ENCODE measurements at places on chromosomes 7 and 10.
A peak's percentile ranks its signal among the peaks of the same experiment; 100 is the strongest.

GRCh38 chr10:34303022-34303421 is 512.1 kb downstream of the PARD3 start:
- DNase-seq: no peak

- no peak for DNase-seq
Observed at GRCh38 chr10:91779011-91779605, 19.1 kb upstream of the TNKS2 start.

GRCh38 chr10:15169555-15170401 is 1.3 kb upstream of the NMT2 start:
- no peak for DNase-seq

DNA sequence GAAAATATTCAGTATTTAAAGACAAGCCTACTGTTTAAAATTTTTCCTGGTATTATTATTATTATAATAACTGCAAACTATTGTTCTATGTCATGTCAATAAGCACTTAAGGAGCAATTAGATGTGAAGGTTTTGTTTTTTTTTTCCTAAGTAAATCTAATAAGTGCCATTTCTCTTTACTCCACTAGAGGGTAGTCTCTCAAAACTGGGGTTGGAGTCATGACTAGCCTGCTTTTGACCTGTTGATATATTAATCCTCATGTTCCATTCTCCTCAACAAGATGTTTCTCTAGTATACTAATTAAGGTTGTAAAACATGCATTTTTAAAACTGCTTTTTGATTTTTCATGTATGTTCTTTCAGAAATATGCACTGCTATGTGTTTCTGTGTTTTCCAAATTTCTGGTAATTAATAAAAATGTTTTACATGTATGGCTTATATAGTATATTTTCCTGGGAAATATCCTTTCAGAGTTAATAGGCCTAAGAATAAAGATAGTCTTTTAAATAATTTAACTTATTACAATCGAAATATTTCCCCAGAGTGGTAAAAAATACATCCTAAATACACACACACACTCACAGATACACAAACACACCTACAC is 1.0 kb upstream of the LRRN3 start:
- DNase-seq: peak; percentile 33

DNA sequence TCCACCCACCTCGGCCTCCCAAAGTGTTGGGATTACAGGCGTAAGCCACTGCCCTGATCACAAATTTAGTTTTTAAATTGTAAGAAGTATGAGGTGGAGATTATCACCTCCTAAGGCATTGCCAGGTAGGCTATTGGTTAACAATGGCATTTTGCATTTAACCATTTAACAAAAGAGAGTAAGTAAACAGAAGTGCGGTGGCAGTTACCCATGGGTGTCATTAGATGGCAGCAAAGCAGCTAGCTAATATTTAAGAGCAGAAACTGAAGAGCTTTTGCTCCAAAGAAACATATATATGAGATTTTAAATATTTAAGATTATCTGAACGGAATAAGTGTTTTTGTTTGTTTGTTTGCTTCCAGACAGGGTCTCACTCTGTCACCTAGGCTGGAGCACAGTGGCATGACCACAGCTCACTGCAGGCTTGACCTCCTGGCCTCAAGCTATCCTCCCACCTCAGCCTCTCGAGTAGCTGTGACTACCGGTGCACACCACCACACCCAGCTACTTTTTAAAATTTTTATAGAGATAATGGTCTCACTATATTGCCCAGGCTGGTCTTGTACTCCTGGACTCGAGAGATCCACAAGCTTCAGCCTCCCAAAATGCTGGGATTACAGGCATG is 325.5 kb upstream of the C7orf33 start:
- peak; percentile 10 for DNase-seq

GRCh38 chr10:108872854-108873253 is 1050.5 kb downstream of the XPNPEP1 start:
- no peak for DNase-seq

GRCh38 chr7:112420236-112420861 is 29.9 kb upstream of the IFRD1 start:
- DNase-seq: no peak

- no peak for DNase-seq
Observed at GRCh38 chr7:134669388-134669787, 22.7 kb downstream of the BPGM start.

DNA sequence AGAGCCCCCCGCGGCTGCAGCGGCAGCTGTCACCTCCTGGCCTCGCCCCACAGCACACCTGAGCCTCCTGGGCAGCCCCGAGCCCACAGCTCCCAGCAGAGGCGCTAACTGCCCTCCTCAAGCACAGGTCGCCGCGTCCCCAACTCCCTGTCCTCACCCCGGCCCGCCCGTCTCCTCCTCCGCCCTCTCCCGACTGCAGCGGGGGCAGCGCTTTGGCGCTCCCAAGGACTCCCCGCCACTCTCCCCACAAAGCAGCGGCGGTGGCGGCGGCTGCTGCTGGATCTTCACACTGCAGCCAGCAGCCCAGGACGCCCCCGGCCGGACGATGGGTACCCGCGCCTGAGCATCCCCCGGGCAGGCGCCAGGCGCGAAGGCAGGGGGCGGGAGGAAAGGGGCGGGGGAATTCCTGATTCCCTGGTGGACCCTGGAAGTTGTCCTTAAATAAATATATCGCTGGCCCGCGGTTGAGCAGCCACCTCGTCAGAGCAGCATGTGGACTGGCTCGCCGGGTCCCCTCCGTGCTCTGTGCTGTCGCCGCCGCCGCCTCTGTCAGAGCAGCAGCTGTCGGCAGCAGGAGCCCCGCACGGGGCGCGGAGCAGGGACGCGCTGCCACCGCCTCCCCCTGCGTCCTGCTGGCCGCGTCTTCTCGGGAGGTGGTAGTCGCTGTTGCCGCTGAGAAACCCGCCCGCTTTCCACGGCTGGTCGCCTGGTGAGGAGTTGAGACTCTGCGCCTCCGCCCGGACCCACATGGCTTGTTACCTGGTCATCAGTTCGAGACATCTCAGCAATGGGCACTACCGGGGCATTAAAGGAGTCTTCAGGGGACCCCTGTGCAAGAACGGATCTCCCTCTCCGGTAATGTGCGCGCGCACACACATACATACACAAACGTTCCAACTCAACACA is at the start of gene ZNF804B:
Gene ZNF804B (plus strand): TSS at position 471 of the 906 bp plus-strand sequence. CDS start 277 bp downstream, at position 748.
- peak; percentile 69 for DNase-seq

GRCh38 chr10:62043421-62044021 is 142.0 kb downstream of the ARID5B start:
- DNase-seq: no peak

GRCh38 chr10:33146189-33147012 is 188.1 kb downstream of the NRP1 start:
- DNase-seq: no peak

- DNase-seq: peak; percentile 39
Observed at GRCh38 chr7:156903232-156903909, 10.4 kb upstream of the LMBR1 start.

GRCh38 chr10:132961787-132962622 is 19.6 kb upstream of the CFAP46 start:
- DNase-seq: no peak

- peak; percentile 46 for DNase-seq
Observed at GRCh38 chr7:78924581-78924980, 528.9 kb downstream of the MAGI2 start.

- DNase-seq: no peak
Observed at GRCh38 chr7:27459731-27460053, 203.0 kb downstream of the HIBADH start.

GRCh38 chr7:47830015-47830414 is 118.3 kb downstream of the PKD1L1 start:
- DNase-seq: no peak

DNA sequence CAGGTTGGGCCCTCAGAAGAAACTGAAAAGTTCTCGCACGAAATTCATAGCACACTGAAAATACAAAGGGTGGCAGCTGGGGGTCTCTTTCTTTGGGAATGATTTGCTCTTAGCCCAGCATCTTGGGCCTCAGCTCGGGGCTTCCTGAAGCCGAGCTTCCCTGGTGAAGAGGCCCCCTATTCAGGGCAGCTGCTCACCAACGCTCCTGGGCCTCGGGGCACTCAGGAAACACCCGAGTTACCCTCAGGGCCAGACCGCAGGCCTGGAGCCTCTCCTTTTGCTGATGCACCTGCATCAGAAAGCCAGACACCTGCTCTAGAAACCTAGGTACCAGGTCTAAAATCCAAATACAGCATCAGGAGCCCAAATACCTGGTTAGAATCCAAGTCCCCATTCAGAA is 85.5 kb downstream of the PTPRE start:
- DNase-seq: no peak

DNA sequence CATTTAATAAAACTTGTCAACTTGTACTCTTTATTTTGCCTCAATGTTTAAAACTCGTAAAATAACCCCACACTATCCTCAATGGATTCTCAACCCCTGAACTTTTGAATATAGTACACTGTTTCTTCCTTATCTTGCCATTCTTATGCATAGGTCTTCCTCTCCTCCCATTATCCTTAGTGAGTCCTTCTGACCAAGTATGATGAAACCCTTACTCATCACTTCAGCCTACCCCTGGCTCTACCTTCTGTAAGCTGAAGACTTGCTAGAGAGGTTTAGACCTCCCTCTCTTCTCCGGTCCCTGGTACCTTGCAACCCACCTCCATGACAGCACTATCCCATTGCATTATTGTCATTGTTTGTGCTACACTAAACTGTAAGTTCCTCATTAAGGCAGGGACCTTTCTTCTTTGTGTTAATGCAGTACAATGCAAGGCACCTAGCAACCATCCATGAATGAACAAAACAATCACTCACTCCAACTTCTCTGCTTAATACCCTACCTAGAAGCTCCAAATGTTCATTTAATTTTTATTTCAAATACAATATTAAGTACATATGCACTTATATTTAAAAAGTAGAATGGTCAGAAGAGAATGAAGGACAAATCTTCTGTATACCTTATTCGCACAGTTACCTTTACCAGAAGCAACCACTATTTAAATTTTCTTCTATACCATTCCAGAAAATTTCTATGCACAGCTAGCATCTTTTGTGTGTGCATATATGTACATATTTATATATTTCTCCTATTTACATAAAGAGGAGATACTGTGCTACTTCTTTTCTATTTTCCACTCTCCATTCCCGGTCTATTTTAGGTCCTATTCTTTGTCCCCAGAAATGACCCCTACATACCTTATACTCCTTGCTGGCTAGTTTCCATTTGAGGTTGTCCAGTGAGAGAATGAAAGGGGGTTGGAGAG is 77.5 kb downstream of the SLC16A9 start:
- no peak for DNase-seq

GRCh38 chr7:96614154-96614867 is 95.3 kb downstream of the SEM1 start:
- no peak for DNase-seq

DNA sequence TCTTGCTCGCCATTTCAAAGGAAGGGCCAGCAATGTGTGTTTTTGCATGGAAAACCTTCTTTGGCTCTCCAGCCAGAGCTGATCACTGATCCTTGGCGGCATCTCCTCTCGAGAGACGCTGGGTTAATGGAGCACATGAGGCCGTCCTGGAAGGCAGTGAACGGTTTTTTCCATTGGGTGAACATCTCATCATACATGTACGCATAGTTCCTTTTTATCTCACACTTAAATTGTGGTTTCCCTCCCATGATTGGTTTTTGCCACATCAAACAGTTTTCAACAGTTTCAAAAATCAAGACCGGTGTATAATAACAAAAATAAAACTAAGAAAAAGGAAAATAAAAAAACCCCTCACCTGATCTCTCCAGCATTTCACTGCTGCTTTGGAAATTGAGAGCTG is 276.4 kb downstream of the TCF7L2 start:
- no peak for DNase-seq

Data from urothelium cell line (cell line).